ENCODE measurements at places on chromosomes 6 and 20. TPM values are rescaled to one million over a fixed set of nuclear protein-coding genes. Genes with fewer than 3 reads are reported as not detected.

The CD93 gene
- 3.7 TPM for total RNA-seq

- H3K36me3 ChIP-seq = no peaks in the 10 kb centered on the region
- peak overlapping the region; percentile 86 for H3K4me3 ChIP-seq
- no peak overlapping the region for H3K27ac ChIP-seq
- peaks cover 18% of the 10 kb centered on the region for H3K27me3 ChIP-seq
- DNase-seq = no peak
- H3K4me1 ChIP-seq = peaks cover 37% of the 10 kb centered on the region
These were observed 72.7 kb downstream of the SOX4 start for GRCh38 chr6:21666201-21666691.

- no peak overlapping the region for H3K27ac ChIP-seq
- H3K4me1 ChIP-seq = peaks cover 14% of the 10 kb centered on the region
- no peaks in the 10 kb centered on the region for H3K27me3 ChIP-seq
- peaks cover 4% of the 10 kb centered on the region for H3K36me3 ChIP-seq
- DNase-seq = no peak
These were observed 15.6 kb downstream of the PDSS2 start for GRCh38 chr6:107443608-107444267.

GRCh38 chr20:51596668-51597388 lies 54.3 kb upstream of the NFATC2 start:
- H3K27me3 ChIP-seq = no peaks in the 10 kb centered on the region
- H3K36me3 ChIP-seq = peaks cover 23% of the 10 kb centered on the region
- no peak for DNase-seq
- H3K4me1 ChIP-seq = peaks cover 10% of the 10 kb centered on the region
- no peak overlapping the region for H3K4me3 ChIP-seq
- H3K27ac ChIP-seq = no peak overlapping the region

- H3K4me3 ChIP-seq = no peak overlapping the region
- H3K27ac ChIP-seq = no peak overlapping the region
- peaks cover 13% of the 10 kb centered on the region for H3K4me1 ChIP-seq
- H3K36me3 ChIP-seq = no peaks in the 10 kb centered on the region
These were observed 250.4 kb upstream of the KCNQ5 start for GRCh38 chr6:72371473-72371872.

The ORC3 gene
- 17.5 TPM for total RNA-seq

The DOK5 gene
- total RNA-seq = 9.0 TPM

The AGER gene
- total RNA-seq = 4.9 TPM

GRCh38 chr6:37793067-37793466 lies 26.5 kb upstream of the ZFAND3 start:
- H3K27ac ChIP-seq = no peak overlapping the region
- no peaks in the 10 kb centered on the region for H3K27me3 ChIP-seq
- peaks cover 32% of the 10 kb centered on the region for H3K4me1 ChIP-seq
- no peak for DNase-seq

The KCNK16 gene
- not detected for total RNA-seq

DNA sequence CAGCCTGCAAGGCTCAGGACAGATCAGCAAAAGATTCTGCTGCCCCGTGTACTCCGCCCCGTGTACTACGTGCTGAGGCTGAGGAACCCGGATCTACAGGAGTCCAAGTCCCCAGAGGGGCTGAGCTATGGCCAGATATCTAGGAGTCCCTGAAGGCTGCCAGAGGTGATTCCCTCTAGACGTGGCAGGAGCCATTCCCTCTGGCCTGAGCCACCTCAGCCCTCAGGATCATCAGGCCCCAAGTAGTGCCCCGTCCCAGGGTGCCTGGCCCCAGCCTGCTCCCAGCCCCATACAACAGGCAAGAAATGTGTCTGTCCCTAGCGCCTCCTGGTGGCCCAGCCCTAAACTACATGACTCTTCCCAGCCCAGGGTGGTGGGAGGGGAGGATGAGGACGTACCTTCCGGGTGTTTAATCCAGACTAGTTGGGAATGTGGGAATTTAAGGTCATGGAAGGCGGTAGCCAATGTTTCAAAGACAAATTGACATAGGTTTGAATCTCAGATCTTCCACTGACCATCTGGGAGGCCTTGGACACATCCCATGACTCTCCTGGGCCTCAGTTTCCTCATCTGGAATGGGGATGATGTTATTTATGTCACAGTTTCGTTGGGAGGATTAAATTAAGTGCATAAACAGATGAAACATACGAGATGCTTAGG lies 49.4 kb upstream of the PTPN1 start:
- H3K27ac ChIP-seq = peak overlapping the region; percentile 32
- peaks cover 25% of the 10 kb centered on the region for H3K4me1 ChIP-seq
- DNase-seq = no peak
- H3K36me3 ChIP-seq = no peaks in the 10 kb centered on the region

DNA sequence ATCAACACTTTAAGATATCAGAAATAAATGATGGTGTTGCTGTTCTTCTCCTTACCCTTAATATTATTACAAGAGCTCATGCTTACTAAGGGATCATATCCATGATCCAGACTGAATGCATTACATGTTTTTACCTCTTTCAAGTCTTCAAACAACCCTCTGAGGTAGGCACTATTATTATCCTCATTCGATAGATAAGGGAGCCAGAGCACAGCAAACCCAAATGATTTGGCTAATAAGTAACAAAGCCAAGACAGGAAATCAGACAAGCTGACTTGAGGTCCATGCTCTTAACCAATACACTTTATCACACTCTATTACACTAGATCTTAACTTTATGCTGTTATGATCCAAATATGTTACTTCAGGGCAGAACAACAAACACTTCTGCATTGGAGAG lies 145.9 kb downstream of the RALGAPA2 start:
- no peak overlapping the region for H3K4me3 ChIP-seq
- no peak overlapping the region for H3K27ac ChIP-seq
- no peaks in the 10 kb centered on the region for H3K4me1 ChIP-seq
- no peak for DNase-seq
- H3K36me3 ChIP-seq = peaks cover 2% of the 10 kb centered on the region
- no peaks in the 10 kb centered on the region for H3K27me3 ChIP-seq

DNA sequence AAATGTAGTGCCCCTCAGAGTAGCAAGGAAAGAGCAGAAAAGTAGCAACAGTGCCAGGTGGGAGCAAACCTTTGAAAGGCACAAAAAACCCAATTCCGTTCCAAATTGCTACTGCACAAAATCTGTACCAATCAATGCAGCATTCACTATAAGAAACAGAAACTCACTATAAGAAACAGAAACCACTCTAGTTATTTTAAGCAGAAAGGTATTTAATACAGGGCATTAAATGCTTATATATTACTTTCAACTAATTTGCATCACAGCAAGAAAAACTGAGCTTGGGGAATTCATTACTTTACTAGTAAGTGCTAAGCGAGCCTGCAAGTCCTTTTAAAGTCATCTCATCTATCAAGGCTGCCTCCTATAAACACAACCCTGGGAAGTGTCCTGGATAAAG lies 116.5 kb upstream of the OLIG3 start:
- peaks cover 25% of the 10 kb centered on the region for H3K27me3 ChIP-seq
- no peaks in the 10 kb centered on the region for H3K36me3 ChIP-seq
- DNase-seq = no peak
- no peaks in the 10 kb centered on the region for H3K4me1 ChIP-seq
- H3K27ac ChIP-seq = no peak overlapping the region

- peaks cover 61% of the 10 kb centered on the region for H3K36me3 ChIP-seq
- H3K4me3 ChIP-seq = no peak overlapping the region
- peak; percentile 7 for DNase-seq
- no peaks in the 10 kb centered on the region for H3K4me1 ChIP-seq
These were observed 24.2 kb downstream of the POFUT1 start for GRCh38 chr20:32231847-32232246.

The NQO2 gene
- 35.1 TPM for total RNA-seq
